ENCODE measurements at places on chromosomes 13 and 19.

DNA sequence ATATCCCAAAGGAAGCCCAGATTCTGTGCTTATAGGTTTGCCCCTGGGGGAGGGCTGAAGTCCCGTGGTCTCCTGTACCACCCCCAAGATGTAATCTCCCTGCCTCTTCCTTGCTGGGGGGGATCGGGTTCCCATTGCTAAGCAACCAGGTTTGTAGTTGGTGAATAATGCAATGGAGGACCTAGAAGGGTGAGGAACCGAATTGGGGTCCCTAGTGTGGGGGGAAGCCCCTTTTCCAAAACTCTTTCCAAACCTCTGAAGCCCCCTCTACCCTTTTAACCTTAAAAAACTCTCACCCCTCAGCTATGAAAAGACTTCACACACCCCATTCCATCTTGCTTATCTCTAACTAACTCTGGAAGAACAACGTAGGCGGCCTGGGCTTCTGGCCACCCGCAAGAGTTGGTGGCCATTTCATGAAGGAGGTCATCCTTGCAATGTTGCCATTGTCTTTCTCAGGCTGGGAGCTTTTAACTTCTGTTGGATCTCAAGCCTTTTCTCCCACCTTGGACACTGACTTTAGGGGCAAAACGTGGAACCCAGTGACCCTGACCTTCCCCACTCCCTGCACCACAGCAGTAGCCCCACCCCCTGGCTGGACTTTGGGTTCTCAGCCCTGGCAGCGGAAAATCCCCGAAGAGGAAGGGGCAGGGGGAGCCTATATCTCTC lies 661 bp downstream of the PALM3 start:
- no peak for DNase-seq

GRCh38 chr13:63455938-63456337 lies 2040.3 kb upstream of the PCDH20 start:
- no peak for DNase-seq

DNA sequence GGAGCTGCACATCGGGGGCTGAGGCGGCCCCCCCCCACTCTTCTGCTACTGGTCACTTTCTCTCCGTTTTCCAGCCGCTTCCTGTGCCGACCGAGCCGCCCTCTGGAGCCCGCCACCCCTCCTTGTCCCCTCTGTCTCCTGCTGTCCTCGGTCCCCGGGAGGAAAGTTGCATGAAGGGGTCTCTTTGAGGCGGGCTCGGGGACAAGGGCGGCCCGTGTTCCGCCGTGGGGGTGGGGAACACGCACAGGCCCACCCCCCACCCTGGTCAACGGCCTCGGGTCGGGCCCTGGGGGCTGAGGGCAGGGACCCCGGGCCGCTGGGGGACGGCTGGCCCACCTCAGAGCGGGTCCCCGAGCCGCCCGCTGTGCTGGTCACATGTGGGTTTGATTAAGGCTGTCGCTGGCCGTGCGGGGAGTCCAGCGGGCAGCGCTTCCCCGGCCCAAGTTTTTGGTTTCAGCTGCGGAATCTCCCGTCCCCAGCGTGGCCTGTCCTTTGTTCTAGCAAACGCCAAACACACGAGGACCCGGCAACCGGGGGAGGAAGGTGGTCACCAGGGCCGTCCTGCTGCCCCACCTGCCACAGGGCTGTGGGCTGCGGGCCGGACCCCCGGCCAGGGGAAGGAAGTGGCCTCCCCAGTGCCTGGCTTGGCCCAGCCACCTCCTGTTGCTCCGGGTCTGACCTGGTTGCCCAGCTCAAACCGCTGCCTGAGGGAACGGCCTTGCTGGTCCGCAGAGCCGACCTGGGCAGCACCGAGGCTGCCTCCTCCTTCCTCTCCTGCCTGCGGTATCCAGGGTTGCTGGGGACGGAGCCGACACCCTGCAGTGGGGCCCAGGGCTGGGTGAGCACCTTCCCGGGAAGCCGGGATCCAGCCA lies 1.9 kb downstream of the EFNA2 start:
- no peak for DNase-seq

- no peak for DNase-seq
Measured at GRCh38 chr19:13993590-13994300, 12.4 kb downstream of the RFX1 start.

- DNase-seq, result no peak
Measured at GRCh38 chr19:58265100-58265499, 13.7 kb upstream of the ZNF8 start.

GRCh38 chr13:113393226-113393562 lies 29.3 kb upstream of the GRTP1 start:
- no peak for DNase-seq

GRCh38 chr13:20198781-20199180 lies 6.0 kb upstream of the GJB2 start:
- no peak for DNase-seq

All from suppressor macrophage treated with lipopolysaccharide for 1 hour (primary cell).